ENCODE measurements at places on chromosomes 5 and 9.

GRCh38 chr5:122252319-122252718 is 59.7 kb upstream of the SNCAIP start:
- no peak for DNase-seq

DNA sequence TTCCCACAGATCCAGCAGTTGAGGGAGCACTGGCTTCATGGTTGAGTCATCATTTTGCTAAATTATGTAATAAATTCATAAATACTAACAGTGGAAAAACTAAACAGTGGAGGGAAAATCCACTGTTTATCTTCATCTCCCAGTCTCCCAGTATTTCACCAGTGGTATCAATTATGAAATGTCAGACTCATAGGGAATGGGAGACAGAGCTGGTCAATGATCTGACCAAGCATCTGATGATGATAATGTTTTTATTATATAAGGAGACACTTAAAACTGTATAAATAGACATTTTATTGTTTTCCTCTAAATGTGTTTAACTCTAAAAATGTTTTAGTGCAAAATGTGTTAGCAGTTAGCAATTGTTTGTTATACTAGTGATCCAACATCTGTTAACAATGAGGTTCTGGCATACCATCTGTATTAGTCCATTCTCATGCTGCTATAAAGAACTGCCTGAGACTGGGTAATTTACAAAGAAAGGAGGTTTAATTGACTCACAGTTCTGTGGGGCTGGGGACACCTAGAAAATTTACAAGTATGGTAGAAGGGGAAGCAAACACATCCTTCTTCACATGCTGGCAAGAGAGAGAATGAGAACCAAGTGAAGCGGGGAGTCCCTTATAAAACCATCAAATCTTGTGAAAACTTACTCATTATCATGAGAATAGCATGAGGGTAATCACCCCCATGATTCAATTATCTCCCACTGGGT is 11.8 kb upstream of the REEP5 start:
- no peak for DNase-seq

GRCh38 chr9:89278997-89279739 is 31.8 kb upstream of the CKS2 start:
- DNase-seq = no peak

DNA sequence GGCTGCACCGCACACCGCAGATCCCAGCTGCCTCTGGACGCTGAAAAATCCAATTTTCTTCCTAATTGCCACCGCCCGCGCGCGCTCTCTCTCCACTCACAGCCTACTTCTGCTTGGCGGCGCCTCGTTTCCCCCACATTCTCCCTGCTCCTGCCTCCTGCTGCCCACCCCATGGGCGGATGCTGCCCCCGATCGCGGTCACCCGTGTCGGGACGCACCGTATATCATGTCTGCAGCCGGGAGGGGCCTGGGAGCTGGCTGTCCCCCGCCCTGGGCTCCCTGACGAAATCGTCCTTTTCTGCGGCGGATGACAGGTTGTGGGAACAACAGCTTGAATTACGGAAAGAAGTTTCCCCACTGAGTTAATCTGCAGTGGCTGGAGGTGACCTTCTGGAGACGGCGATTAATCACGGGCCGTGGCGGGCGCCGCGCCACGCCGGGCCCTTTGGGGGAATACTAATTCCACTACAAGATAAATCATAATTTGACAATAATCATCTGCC is 36.3 kb upstream of the PSD2 start:
- DNase-seq = no peak

DNA sequence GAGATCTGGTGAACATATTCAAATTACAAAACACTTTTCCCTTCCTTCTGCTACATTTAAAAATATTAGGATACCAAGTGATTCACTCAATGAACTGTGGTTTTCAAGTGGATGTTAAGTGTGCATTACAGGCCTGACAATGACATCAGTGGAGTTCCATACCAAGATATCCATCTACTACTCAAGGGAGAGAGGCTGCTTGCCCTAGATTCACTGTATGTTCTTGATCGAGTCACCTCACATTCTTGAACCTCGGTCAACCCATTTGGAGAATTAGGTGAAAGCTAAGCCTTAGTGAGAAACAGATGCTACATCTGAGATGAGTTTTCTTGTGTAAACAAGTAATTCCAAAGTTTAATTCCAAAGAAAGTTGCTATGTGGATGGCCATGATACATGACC is 142.2 kb downstream of the FGF10 start:
- no peak for DNase-seq

- DNase-seq = no peak
Measured at GRCh38 chr5:33105521-33105941, 335.2 kb upstream of the TARS1 start.

- DNase-seq = no peak
Measured at GRCh38 chr9:135151757-135152613, 64.5 kb downstream of the OLFM1 start.

- no peak for DNase-seq
Measured at GRCh38 chr5:56314529-56314928, 81.4 kb upstream of the ANKRD55 start.

GRCh38 chr5:180647465-180647864 is 1.9 kb downstream of the FLT4 start:
- no peak for DNase-seq

GRCh38 chr9:134655586-134656333 is 14.2 kb downstream of the COL5A1 start:
- DNase-seq = no peak

GRCh38 chr5:31895199-31895820 is 256.4 kb downstream of the PDZD2 start:
- DNase-seq = no peak

DNA sequence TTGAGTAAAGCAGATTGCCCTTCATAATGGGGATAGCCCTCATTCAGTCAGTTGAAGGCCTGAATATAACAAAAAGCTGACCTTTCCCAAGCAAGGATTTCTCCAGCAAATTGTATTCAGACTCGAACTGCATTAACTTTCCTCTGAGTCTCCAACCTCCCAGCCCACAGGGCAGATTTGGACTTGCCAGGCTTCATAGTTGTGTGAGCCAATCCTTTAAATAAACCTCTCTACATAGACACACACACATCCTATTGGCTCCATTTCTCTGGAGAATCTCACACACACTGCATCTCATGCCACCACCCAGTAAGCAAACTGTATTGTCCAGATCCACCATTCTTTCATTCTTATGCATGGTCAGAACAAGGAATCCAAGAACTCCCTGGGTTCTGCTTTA is 225.1 kb downstream of the MPDZ start:
- DNase-seq = no peak

DNA sequence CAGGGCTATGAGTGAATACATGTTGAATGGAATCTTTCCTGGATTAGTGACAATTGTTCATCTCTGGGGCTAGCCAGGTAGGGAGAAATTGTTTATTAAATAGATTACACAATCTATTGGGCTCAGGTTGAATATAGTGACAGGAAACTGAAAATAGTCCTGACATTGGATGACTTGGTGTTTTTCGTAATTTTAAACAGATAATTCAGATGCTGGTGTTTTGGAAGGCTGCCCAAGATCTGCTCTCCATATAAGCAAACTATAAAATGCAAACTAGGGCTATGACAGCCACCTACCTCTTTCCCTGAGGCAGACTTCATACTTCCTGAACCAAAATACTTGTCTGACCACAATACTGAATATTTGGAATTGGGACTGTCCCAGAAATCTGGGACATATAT is 99.1 kb downstream of the ENC1 start:
- DNase-seq = no peak

- no peak for DNase-seq
Measured at GRCh38 chr5:79488058-79488457, 25.9 kb downstream of the HOMER1 start.

DNA sequence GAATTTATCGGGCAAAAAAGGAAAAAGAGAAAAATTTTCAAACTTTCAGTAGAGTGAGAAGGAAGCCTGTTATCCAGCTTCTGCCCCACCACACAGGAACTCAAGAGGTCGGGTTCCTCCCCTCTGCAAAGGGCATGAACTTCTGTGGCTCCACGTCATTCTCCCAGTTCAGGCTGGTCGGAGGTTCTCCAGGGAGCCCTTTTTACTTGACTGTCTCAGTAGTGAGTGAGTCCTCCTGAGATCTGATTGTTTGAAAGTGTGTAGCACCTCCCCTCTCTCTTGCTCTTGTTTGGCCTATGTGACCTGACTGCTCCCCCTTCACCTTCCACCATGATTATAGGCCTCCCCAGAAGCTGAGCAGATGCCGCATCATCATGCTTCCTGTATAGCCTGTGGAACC is 9.7 kb downstream of the SPINK1 start:
- DNase-seq = no peak

- no peak for DNase-seq
Measured at GRCh38 chr9:22214497-22215031, 205.5 kb upstream of the CDKN2B start.

GRCh38 chr5:39224196-39224761 is 4.9 kb upstream of the FYB1 start:
- DNase-seq = no peak

DNA sequence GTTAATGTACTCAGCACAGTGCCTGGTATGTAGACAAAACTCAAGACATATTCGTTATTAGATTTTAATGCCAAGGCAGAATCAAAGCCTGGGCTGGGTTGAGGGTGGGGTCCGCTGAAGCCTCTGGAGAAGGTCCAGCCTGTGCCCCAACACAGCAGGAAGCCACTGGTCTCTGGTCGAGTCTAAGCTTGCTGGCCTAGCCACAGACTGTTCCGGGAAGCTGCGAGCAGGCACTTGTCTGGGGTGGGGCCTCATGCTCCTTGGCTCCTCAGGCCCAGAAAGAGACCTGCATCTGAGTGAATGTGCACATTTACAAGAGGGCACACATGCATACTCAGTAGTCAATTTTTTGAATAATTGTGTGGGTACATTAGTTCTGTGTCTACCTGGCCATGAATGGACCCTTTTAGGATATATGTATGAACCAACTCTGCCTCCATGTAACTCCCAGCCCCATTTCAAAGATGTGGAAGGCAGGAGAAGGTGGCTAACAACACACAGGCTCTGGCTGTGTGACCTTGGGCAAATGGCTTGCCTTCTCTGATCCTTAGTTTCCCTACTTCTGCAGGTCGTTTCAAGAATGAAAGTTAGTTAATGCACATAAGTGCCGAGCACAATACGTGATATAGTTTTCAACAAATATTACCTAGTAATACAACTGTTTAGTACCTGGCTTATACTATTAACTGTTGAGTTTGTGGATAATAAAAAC is 18.3 kb downstream of the FAT2 start:
- no peak for DNase-seq

- DNase-seq = no peak
Measured at GRCh38 chr5:11384441-11385250, 519.6 kb downstream of the CTNND2 start.

DNA sequence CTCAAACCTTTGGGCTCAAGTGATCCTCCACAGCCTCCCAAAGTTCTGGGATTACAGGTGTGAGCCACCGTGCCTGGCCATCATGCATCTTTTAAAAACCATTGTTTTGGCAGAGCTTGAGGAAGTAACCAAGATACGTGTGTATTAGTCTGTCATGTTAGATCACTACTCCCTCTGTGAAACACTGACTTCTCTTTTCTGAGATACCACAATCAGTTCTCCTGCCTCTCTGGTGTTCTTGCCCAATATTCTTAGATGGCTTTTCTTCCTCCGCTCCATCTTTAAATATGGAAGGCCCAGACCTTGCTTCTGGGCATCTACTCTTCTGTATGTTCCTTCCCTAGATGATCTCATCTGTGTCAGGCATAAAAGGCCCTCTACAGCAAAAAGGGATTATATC is 14.2 kb upstream of the CCNB1 start:
- no peak for DNase-seq

GRCh38 chr9:131290036-131290766 is 678 bp downstream of the PLPP7 start:
- DNase-seq = no peak

GRCh38 chr9:91415290-91415689 is 8.3 kb downstream of the NFIL3 start:
- DNase-seq = no peak

DNA sequence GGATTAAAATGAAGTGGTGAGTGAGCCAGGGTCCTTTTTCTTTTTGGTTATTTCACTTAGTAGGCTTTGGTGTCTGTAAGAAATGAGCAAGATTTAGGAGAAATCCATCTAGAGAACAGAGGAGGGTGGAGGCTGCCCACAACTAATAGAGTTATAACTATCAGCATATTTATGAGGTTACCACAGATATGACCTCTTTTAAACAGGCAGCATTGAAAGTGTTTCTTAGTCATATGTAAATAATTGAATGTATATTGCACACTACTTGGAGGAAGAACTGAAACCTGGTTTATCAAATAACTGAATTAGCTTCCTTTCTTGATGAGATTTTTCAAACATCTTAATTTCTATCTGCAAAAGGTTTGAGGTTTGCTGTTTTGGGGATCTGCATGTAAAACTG is 483.1 kb upstream of the PIK3R1 start:
- DNase-seq = no peak

- DNase-seq = no peak
Measured at GRCh38 chr5:10695055-10695649, 65.9 kb downstream of the DAP start.

DNA sequence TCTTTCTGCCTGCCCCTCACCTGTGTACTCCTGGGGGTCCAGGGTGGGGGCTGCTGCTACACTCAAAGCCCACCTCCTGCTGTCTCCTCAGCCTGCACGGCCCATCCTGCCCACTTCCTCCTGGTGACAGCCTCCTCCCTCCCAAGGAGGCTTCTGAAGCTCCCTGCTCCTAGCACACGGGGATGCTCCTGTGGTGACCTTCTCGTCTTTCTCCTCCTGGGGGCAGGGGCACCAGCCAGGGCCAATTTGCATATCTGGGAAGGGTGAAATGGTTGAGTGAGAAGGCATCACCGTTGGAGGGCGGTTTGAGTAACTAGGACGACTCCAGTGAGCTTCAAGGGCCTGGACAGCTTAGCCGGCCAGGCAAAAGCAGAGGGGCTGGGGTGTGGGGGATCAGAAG is 51.9 kb upstream of the COL5A1 start:
- DNase-seq = no peak

DNA sequence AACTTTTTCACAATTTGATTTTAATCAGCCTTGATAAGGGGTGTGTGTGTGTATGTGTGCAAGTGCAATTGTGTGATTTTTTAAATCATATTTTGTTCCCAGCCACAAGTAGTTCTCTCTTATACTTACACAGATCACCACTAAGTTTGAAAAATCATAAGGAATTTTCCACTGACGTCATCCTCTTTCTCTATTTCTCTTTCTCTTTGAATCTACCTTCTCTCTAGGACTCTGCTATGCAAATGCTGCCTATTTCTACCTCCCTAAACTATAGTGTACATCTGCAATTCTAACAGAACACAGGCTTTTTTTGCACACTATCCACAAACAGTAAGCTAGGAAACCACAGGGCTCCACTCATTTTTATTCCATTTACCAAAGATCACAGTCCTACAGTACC is 254.6 kb upstream of the CYLC2 start:
- DNase-seq = no peak

GRCh38 chr9:38160613-38161215 is 91.7 kb upstream of the SHB start:
- peak; percentile 17 for DNase-seq

DNA sequence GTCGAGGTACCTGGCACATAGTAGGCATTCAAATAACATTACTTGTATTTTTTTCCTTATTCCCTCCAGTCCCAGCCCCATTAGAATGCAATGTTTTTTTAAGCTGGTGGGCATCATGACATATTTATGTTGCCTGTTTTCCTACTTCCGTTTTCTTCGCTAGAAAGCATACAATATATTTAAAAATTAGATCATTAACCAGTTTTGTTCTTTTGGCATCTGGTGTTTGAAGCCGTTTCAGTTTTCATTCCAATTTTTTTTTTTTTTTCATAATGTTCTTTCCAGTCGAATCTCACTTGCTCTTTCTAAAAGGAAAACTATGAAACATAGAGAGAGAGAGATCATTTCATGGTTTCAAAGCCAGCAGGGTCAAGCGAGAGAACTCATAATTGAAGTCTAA is 228.3 kb upstream of the C9orf72 start:
- DNase-seq = no peak

Data from pulmonary artery endothelial cell (primary cell).